Foreskin fibroblast (primary cell): ENCODE measurements at places on chromosomes 4 and X.

- peak; percentile 97 for DNase-seq
These were observed 200.4 kb downstream of the PTTG2 start for GRCh38 chr4:38160487-38161207.

DNA sequence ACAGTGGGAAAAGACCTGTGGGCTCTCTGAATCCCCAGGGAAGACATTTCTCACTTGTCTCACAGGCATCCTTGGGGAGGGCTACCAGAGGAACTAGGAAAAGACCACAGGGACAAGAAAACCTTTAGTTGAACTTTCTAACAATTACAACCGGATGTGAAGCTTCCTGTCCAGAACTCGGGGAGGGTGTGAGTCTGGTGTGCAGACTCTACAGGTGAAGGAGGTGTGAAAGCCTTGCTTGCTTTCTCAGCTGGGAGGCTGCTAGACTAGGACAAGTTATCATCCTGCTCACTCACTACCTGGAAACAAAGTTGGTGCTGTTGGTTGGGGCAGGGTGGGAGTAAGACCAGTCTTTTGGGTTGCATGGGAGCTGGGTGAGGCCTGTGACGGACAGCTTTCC lies 158.5 kb upstream of the PBDC1 start:
- DNase-seq: no peak

- DNase-seq: no peak
These were observed 1056.7 kb downstream of the PCDH19 start for GRCh38 chrX:99353412-99353811.

- no peak for DNase-seq
These were observed 53.0 kb upstream of the MMAA start for GRCh38 chr4:145566086-145566708.

DNA sequence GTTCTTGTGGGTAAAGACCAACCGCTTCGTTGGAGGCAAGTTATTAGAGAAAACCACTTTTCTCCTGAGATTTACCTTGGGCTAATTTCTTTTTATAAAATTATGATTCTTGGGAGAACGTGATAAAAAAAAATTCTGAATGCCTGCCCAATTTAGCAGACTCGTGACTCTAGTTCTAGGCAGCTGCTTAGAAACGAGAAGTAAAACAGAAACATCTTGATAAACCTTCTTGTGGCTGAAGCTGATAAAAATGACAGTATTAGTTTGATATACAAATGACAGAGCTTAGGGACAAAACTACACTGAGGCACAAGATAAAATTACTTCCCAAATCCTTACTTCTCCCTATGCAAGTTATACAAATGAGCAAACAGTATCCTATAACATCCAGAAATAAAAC lies 458.9 kb upstream of the TEX13C start:
- no peak for DNase-seq

- DNase-seq: no peak
These were observed 19.7 kb downstream of the HTRA3 start for GRCh38 chr4:8289151-8289750.
